AML-193 (cell line): ENCODE measurements at places on chromosomes 11 and 22.

- no peak for DNase-seq
These were observed 189.6 kb upstream of the CCDC90B start for GRCh38 chr11:83475760-83476159.

- no peak for DNase-seq
These were observed 28.4 kb downstream of the RASD2 start for GRCh38 chr22:35568751-35569739.

GRCh38 chr11:11035331-11035730 lies 177.5 kb upstream of the ZBED5 start:
- no peak for DNase-seq

- DNase-seq: no peak
These were observed 330.5 kb downstream of the TENM4 start for GRCh38 chr11:79110321-79110720.

DNA sequence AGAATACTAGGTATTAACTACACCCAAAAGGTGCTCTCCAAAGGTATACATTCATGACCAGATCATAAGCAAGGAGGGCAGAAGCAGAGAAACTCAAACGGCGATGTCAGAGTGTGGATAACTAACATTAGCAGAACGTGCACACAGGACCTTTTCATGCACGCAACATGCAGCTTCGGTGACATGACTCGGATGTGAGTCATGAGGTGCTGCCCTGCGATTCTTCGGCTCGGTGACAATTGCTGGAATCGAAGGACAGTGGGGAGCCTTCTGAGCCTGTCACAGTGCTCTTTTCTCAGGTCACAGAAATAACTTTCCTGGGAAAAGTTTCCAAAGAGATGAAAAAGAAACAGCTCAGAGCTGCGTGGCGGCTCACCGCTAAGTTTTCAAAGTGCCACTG lies 418.5 kb upstream of the SYN3 start:
- no peak for DNase-seq

GRCh38 chr11:15295695-15296094 lies 181.0 kb downstream of the INSC start:
- DNase-seq: no peak

DNA sequence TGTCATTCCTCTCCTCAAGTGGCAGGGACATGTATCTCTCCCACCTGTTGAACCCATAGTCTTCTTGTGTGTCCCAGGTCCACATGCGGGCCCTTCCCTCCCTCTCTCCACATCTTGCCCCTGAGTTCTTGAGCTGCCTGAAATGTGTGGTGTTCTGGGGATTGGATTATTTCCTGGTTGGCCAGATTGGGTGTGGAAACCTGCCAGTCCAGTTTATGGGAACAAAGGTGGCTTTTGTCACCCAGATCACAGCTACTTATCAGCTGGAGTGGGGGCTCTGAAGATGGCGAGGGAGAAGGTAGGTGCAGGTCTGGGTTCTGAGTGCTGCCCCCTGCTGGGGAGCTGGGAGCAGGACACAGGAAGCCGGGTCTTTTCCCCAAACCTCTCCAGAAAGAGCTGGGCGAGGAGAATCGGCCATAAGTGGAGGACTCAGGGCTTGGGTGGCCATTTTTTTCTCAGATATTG lies 14.2 kb downstream of the DTX4 start:
- no peak for DNase-seq

DNA sequence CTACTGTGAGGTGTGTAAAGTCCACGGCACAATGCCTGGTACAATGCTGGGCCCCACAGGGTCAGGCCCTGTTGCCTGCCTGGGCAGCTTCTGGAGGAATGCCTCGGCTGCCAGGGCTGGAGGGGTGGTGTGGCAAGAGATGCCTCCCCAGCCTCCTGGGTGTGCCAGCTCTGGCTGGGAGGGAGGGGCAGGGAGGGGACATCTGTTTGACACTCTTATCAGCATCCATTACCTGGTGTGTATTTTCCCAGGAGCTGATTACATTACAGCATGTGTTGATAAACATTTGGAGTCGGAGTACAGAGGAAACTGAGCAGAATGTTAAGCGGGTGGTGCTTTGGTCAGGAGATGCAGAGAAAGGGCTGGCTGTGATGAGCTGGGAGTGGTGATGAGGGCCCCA lies 11.0 kb upstream of the NECTIN1 start:
- DNase-seq: no peak

- no peak for DNase-seq
These were observed 65.0 kb upstream of the POU2AF1 start for GRCh38 chr11:111444040-111444439.

DNA sequence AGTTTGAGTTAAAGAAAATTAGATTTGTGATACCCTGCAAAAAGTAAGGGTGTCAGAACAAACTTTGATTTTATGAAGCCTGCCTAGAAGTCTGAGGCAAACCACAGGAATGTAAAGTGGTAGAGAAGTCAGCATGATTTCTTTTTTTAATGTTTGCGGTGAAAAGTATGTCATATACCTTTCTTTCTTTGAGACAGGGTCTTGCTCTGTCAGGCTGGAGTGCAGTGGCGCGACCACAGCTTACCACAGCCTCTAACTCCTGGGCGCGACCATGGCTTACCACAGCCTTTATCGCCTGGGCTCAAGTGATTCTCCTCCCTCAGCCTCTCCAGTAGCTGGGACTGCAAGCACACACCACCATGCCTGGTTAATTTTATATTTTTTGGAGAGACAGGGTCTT lies 4.7 kb downstream of the API5 start:
- no peak for DNase-seq

DNA sequence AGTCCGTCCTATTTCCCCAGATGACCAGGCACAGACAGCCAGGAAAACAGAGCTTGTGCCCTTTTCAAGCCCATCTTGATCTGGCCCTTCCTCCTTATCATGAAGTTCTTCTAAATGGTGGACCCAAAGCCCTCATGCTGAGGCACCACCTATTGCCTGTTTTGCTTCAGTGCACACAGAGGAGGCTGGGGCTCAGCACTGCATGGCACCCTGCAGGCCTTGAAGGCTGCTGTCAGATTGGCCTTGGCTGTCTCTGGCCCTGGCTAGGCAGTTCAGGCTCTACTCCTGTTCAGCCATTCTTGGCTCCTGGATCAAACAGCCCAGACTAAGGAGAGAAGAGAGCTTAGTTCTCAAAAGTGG lies 49.2 kb downstream of the OTOG start:
- no peak for DNase-seq

- DNase-seq: no peak
These were observed 94.4 kb upstream of the CHRM4 start for GRCh38 chr11:46485856-46486443.

DNA sequence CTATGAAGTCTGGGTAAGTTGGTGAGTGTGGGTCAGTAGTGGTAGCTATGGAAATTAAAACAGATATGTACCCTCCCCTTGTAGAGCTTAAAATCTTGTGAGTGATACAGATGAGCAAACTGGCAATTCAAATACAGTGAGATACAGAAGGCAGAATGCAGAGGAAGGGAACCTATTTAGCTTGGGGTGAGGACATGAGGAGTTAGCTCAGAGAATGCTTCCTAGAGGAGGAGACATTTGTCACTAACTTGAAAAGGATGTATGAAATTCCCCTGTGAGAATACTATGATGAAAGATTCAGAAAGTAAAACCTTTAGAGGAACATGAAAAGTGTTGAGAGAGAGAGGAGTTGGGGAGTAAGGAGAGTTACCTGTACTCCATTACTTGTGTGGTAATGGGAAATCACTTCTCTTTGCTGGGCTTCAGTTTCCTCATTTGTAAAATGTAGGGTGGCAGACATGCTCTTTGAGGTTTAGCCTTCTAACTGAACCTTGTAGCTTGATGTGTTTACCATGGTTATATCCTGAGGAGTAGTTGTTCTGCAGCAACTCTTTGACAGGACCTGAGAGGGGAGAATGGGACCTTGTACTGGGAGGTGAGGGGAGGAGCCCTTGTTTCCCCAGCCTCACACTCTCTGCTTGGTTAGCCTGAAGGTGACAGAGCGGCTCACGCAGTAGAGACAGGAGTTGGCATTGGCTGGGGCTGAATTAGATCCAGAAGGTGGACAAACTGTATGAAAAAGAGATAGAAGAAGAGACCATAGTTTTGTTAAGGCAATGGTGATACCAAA lies 17.9 kb downstream of the SWAP70 start:
- no peak for DNase-seq

DNA sequence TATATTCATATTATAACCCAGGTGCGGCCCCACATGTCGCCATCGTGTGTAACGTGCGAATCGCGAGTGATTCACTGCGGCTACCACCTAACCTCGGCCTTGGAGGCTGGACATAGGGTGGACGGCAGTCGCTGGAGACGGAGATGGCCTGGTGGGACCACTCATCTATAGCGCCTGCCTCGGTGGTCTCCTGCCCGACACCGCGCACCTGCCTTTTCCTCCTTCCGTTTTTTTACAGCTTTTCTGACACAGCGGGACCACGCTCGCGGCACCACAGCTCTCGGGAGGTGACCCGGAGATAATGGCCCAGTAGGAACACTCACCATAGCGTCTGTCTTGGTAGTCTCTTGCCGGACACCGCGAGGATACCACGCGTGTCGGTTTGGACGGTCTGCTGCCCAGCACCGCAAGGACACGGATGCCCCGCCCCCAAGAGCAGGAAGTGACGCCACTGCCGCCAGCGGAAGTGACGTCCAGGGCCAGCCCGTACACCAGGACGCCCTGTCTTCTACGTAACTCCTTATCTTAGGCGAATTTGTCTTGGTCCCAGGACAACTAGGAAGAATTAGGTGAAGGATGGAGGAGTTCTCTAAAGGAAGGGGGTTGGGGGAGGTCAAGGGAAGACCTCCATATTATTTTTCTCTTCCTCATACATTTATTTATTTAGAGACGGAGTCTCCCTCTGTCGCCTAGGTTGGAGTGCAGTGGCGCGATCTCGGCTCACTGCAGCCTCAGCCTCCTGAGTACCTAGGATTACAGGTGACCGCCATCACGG lies 6.4 kb downstream of the SNU13 start:
- DNase-seq: peak; percentile 40

DNA sequence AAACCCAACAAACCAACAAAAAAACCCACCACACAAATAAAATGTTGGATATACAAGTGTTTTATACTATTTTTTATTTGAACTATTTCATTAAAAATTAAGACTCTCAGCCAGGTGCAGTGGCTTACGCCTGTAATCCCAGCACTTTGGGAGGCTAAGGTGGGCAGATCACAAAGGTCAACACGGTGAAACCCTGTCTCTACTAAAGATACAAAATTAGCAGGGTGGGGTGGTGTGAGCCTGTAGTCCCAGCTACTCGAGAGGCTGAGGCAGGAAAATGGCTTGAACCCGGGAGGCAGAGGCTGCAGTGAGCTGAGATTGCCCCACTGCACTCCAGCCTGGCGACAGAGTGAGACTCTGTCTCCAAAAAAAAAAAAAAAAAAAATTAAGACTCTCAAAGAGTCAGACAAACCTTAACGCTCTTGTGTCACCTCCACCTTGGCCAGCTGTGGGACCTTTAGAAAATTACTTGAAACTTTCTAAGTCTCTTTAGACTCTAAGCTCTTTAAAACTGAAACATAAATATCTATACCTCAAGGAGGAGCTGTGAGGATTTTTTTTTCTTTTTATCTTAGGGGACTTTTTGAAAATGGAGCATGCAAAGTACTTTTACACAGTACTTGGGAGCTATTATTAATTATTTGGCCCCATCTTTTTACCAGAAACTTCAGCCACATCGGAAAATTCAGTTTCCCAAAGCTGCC lies 68.4 kb upstream of the CLNS1A start:
- no peak for DNase-seq

DNA sequence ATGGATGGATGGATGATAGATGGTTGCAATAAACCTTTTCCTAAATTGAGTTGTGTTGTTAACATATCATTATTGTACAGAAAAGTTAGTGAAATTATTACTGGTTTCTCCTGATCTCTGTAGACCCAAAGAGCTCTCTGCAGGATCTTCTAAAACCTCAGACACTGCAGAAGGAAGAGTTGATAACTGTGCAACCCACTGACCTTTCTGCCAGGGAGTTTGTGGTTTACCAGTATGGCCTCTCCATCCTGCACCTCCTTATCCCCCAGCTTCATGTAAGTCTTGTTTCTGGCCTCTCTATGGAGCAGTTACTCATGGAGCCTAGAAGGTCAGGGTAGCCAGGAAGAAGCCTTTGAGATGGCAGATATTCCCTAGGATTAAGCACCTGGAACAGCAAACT lies 45.6 kb downstream of the BTG4 start:
- DNase-seq: no peak

- DNase-seq: no peak
These were observed 7.3 kb upstream of the TSSC4 start for GRCh38 chr11:2393111-2393868.

- no peak for DNase-seq
These were observed 23.2 kb downstream of the RTN4R start for GRCh38 chr22:20244691-20245576.

- peak; percentile 28 for DNase-seq
These were observed 167.0 kb downstream of the BUD13 start for GRCh38 chr11:116605543-116606459.

GRCh38 chr11:66052664-66052982 lies 459 bp downstream of the SF3B2 start:
- DNase-seq: no peak

GRCh38 chr22:28032861-28033260 lies 113.8 kb upstream of the PITPNB start:
- no peak for DNase-seq

DNA sequence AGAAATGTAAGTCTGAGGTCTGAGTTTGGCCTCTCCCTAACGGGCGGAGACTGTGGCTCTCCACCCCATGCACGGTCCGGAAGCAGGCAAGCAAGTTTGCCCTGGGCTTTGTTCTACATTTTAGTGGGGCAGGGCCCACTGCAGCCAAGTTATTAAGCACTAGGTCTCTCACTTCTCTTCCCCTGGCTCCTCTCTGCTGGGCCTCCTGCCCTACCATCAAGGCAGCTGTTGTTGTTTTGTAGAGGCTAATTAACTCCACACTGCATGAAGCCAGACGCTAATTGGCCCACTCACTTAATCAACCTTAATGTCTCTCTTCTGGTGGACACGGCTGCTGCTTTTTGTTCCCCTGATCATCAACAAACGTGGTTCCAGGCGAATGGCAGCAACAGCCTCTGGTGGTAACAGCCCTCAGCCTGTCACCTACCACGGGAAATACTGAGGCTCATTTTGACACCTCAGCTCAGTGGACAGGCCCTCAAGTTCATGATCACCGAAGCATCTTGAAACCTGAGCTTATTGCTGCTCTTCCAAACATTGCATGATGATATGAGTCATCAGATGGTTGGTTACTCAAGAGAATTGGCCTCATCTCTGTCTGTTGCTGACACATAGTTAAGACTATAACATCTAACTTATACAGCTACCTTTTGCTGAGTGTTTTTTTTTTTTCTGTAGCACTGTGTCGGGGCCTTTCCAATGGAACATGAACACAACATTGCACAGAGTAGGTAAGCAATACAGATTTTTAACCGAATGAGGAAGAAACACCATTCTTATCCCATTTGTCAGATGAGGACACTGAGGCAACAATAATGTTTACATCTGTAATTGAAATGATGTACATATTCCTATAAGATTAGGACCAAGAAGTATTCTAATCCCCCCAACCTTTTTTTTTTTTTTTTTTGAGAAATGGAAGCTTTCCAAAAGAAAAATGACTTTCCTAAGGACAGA lies 20.8 kb upstream of the LMO2 start:
- peak; percentile 83 for DNase-seq

DNA sequence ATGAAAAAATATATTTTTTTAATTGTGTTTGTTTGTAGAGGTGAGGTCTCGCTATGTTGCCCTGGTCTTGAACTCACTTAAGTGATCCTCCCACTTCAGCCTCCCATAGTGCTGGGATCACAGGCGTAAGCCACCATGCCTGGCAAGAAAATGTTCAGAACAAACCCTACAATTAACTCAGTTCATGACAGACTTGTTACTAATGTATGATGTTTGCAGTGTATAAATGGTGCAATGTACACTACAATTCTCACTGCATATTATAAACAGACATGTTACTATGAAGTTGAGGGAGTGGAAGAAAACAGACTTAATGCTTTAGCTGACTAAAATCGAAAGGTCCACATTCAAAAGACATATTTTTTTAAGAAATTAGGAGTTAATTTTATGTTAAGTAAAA lies 59.0 kb downstream of the SIK3 start:
- no peak for DNase-seq
